H9 (cell line): ENCODE measurements at places on chromosomes 4 and X. TPM values are rescaled to one million over a fixed set of nuclear protein-coding genes. Genes with fewer than 3 reads are reported as not detected.

DNA sequence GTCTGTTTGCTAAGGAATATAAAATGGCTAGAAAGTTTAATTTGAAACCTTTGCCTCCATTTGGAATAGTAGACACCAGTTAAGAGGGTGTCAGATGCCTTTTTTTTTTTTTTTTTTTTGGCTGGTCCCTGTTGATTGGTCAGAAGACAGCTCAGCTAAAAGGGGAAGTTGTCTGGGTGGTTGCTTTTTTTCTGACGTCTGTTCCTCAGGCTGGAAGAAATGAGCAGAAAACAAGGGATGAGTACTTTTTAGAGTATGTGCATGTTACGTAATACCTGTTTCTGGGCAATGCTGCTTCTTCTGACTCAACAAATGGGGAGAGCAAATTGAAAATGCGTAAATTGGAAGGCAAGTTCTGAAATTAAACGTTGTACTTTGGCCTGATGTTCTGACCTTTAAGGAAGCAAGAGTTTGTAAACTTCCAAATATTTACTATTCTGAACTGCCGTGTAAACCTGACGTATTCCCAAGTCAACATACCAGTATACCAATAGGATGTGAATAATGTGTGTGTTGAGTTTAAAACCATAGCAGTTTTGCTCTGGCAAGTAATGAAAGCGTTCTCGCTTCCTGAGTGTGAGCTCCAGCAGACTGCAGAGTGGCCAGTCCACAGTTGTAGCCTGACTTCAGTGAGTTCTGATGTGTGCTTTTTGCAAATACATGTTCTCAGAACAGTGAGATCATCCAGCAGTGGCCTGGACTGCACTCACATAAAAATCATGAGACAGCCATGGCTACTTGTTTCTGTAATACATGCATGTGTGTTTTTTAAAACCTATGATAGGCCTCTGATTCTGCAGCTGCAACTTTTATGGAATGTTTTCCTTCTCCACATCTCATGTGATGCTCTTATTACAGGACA, 1.7 kb downstream of the SAT1 start:
- no peak for DNase-seq

BMX gene
- not detected in 2 replicates for total RNA-seq

ADH7 gene
- total RNA-seq, result not detected in 2 replicates

PDGFRA gene
- 6.6 and 6.8 TPM in 2 replicates for total RNA-seq
